ENCODE measurements at places on chromosomes 4 and X. TPM values are rescaled to one million over a fixed set of nuclear protein-coding genes. Genes with fewer than 3 reads are reported as not detected.
A peak's percentile ranks its signal among the peaks of the same experiment; 100 is the strongest.

GRCh38 chrX:153499341-153499740 lies 4.6 kb downstream of the BGN start:
- no peak for DNase-seq

DNA sequence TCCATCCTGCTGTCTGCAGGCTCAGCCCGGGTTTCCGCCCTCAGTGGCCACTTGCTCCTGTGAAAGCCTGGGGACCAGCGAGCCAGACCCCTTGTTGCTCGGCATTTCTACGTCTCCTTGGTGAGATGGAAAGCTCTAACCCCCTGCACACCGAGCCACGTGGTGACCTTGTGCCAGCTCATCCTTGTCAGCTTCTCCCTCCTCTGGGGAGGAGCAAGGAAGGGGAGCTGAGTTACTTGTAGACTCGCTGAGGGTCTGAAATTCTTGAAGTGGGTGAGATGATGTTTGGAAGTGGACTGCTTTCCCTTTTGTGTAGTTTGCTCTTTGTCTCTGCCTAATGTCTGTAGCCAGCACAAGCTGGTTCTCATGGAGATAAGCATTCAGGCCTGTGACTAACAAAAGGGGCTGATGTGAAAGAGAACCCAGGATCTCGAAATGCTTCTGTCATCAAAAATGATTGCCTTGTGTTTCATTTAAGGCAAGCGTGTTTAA lies 29.3 kb downstream of the RGS12 start:
- no peak for DNase-seq

DNA sequence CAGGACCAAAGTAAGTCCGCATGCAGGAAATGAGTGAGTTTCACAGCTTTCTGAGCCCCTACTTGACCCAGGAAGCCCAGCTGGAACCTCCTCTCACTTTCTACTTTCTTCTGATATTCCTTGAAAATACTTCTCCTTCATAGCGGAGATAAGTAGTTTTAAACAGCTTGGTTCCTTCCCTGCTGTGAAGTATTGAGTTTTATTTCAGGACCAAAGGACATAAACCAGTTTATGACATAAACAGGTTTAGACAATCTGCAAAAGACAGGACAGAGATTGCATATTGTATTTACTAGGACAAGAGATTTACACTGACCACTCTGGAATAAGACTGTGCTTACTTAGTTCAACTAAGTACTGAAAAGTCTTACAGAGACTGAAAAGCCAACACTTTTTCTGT lies 54.8 kb downstream of the PAGE2 start:
- DNase-seq, result no peak

DNA sequence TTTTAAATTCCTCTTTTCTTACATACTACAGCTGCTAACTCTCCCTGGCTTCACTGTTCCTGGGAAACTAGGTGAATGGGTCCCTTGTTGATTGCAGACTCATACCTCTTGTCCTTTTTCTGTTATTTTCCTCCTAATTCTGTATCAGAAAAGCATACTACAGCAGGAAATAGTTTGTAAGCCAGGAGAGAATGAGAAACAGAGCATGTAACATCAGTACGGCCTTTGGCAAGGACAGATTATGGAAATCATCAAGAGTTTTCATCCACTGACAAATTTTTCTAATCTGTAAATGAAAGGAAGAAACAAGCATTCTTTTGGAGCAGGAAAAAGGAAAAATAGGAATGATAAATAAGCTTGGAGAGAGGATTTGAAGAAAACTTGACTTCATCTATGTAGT lies 239.2 kb downstream of the ANTXR2 start:
- DNase-seq, result no peak

DNA sequence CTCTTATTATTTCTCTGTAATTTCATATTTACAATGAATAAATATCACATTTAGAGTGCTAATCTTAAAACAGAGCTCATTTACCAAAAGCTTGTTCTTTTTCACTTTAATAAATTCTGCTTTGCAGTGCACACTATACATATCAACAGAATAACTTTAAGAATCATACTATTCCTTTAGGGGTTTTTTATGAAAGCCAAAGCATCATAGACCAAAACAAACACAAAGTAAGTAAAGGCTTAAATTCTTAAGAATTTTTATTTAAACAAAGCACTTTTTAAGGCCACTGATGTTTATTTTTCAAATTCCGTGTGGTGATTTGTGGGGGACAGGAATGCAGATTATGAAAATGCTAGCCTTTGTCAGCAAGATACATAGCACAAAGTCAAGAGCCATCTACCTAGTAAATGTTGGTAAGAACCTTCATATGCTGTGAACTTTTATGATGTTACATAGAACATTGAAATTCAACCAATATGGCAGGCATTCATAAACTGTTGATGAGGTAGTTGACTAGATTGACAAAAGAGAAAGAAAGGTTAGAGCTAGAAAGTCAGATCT lies 17.8 kb downstream of the TIGD2 start:
- DNase-seq, result no peak

- DNase-seq, result no peak
These were observed 83.5 kb upstream of the PLAC1 start for GRCh38 chrX:134741746-134742145.

GRCh38 chr4:25926462-25926861 lies 12.4 kb downstream of the SMIM20 start:
- no peak for DNase-seq

GRCh38 chr4:120001850-120002249 lies 64.8 kb downstream of the MAD2L1 start:
- DNase-seq, result no peak

- DNase-seq, result no peak
These were observed 38.0 kb downstream of the MAGEE2 start for GRCh38 chrX:75746891-75747639.

DNA sequence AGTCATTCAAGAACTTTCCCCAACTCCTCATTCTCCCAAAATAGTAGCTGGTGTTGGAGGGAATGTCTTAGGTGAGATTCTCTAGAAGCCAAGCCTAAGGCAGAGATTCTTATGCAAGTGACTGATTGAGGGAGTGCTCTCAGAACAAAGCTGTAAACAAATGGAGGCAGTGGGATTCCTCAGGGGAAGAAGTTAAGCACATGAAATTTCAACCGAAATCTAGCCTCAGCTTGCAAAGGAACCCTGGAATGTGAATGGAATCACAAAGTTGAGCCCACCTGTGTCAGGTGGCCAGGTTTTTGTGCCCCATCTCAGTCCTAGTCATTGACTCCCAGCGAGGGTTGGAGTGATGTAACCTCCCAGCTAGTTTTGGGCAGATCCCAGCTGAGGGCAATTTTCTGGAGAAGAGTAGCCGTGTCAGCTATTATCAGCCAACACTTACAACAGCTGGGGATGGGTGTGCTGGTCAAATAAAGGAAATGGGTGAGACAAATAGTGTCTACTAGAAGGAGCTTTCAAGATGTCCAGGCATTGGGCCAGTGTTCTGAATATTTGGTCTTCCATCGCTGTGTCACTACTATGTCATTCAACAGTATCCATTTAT lies 29.7 kb upstream of the FGF2 start:
- DNase-seq, result no peak

GRCh38 chr4:107913283-107913899 lies 18.0 kb upstream of the CYP2U1 start:
- DNase-seq, result peak; percentile 22

- no peak for DNase-seq
These were observed 32.4 kb downstream of the ATP8A1 start for GRCh38 chr4:42624551-42624950.

DNA sequence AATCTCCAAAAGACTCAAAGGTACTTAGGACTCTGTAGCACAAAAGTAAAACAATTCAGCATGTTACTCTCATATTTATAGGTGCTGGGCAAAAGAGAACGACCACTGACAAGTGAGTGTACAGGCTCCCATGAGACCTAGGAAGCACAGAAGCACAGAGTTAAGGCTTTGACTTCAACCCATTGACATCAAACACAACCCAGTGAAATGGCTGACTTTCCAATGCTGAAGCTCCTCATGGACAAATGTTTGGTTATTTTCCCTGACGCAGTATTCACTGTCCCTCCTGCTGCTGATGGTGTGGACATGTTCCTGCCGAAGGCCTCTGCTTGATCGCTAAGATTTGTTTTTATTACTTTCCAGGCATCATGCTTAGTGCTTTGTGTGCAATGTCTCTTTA lies 148.7 kb downstream of the TSPAN5 start:
- DNase-seq, result no peak

DNA sequence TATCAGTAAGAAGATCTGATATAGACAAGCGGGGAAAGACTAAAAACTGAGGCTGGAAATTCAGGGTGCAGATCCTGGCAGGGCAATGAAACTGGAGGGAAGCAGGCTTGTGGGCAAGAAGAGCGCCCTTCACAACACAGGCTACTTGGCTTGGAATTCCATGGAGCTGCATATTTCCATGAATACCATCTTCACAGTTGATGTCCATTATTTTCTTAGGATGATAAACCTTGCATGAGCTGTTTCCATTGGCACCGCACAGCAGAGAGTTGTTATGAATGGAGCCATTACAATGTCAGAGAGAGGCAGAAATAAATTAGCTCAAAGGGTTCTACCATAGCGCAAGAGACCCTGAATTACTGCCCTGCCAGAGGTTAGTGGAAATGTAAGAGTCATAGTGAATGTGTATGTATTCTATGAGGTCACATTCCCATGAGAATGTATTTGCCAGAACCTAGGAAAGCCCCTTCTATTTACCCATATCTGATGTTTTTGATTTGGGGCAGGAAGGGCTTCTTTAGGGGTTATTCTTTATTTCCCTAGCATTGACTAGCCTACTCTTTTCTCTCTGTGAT lies 215.6 kb downstream of the PALLD start:
- DNase-seq, result no peak

GRCh38 chr4:187576751-187577150 lies 418.8 kb upstream of the ZFP42 start:
- DNase-seq, result no peak

GRCh38 chrX:142671036-142671435 lies 354.7 kb upstream of the SPANXN4 start:
- no peak for DNase-seq

- no peak for DNase-seq
These were observed 96.3 kb downstream of the GEMIN8 start for GRCh38 chrX:13933352-13933751.

GRCh38 chrX:24085101-24085500 lies 30.3 kb downstream of the EIF2S3 start:
- no peak for DNase-seq

GRCh38 chrX:125137521-125137920 lies 182.2 kb upstream of the TEX13C start:
- no peak for DNase-seq

- DNase-seq, result no peak
These were observed 33.2 kb downstream of the HMX1 start for GRCh38 chr4:8838296-8838960.

GRCh38 chrX:38697461-38697860 lies 103.8 kb upstream of the MID1IP1 start:
- no peak for DNase-seq

DNA sequence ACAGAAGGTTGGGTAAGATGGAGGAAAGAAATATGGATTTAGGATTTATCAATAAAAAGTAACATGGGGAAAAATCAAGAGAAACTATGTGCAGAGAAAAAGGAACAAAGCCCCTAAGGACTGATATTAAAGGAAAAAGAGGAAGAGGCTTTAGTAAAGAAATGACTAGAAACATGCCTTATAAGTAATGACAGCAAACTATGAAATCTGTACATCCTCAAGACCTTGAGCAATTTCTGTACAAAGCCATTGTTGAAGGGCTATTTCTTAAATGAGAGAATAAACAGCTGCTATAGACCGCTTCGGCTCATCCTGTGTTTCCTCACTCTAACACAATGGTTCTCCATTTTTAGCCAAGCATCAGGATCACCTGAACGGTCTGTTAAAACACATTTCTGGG lies 180.3 kb upstream of the ATOH1 start:
- no peak for DNase-seq

GRCh38 chr4:7722766-7723387 lies 216.8 kb downstream of the AFAP1 start:
- no peak for DNase-seq

DNA sequence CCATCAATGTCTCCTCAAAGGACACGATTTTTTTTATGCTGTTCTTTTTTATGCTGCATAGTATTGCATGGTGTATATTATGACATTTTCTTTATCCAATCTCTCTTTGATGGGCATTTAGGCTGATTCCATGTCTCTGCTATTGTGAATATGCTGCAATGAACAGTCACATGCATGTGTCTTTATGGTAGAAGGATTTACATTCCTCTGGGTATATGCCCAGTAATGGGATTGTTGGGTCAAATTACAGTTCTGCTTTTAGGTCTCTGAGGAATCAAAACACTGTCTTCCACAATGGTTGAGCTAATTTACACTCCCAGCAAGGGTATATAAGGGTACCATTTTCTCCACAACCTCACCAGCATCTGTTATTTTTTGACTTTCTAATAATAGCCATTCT lies 113.9 kb downstream of the GRIA3 start:
- no peak for DNase-seq

- DNase-seq, result no peak
These were observed 508.9 kb upstream of the FTHL17 start for GRCh38 chrX:31580726-31581125.

DNA sequence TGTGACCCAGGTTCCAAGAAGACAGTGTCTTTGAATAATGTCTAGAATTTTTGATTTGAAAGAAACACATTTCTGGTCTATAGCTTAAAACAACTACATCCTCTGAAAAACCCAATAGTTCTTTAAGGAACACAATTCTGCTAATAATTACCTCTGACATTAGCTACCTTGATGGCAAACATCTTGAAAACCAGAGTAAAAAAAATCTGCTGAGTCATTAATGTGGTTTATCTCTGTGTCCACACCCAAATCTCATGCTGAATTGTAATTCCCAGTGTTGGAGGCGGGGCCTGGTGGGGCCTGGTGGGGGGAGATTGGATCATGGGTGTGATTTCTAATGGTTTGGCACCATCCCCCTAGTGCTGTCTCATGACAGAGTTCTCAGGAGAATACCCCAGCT lies 1233.8 kb downstream of the NLGN4X start:
- no peak for DNase-seq

The ARMCX2 gene
- 47.1 TPM for total RNA-seq

The KLHL34 gene
- total RNA-seq, result not detected

The CENPVL2 gene
- not detected for total RNA-seq

The NAA11 gene
- total RNA-seq, result not detected

The IGFBP7 gene
- total RNA-seq, result 225 TPM

The ANKRD17 gene
- 25.0 TPM for total RNA-seq

The FAT4 gene
- 25.1 TPM for total RNA-seq

The CLDN22 gene
- total RNA-seq, result not detected

The PPEF1 gene
- not detected for total RNA-seq

The MAGEE1 gene
- 7.2 TPM for total RNA-seq

The EXOC1L gene
- total RNA-seq, result not detected

The GASK1B gene
- 135 TPM for total RNA-seq

The SPANXN5 gene
- not detected for total RNA-seq

The COX7B2 gene
- not detected for total RNA-seq

The HAND2 gene
- total RNA-seq, result 23.6 TPM

The IDS gene
- 63.5 TPM for total RNA-seq

The SAGE1 gene
- not detected for total RNA-seq

The TEC gene
- total RNA-seq, result under 0.01 TPM

Data from uterus (tissue), 4 donors.